Calu3 (cell line): ENCODE measurements at places on chromosomes 13 and 19. TPM values are rescaled to one million over a fixed set of nuclear protein-coding genes. Genes with fewer than 3 reads are reported as not detected.

- H3K36me3 ChIP-seq = no peaks in the 10 kb centered on the region
- H3K27me3 ChIP-seq = no peaks in the 10 kb centered on the region
- H3K4me1 ChIP-seq = peaks cover 8% of the 10 kb centered on the region
- no peak overlapping the region for H3K4me3 ChIP-seq
These were observed 316.2 kb downstream of the ENOX1 start for GRCh38 chr13:43470610-43471009.

DNA sequence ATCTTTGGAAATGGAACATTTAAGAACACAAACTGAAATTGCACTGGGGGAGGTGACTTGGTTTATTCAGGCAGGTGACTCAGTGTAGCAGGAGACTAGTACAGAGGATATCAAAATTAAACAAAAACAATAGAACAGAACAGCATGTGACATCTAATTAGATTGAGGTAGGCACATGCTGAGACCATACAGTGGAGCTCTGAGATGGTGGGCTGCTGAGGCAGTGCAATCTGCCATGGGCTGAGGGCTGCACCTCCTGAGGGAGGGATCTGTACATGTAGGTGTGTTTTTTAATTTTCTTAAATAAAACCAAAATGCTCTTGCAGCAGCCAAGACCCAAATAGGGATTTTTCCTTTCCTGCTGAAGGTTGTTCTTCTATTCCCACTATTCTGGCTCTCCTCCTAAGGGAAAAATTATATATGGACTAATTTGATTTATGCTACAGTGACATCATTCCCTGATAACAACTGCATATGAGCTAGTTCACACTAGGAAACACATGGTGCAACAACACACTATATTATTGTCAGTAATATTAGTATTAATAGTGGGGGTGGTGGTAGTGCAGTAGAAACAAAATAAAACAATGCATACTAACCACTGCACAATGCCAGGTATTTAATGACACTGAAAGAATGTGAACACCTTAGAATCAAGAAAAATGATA lies 48.0 kb downstream of the LNX2 start:
- H3K36me3 ChIP-seq = no peaks in the 10 kb centered on the region
- no peak for DNase-seq
- H3K27ac ChIP-seq = peak overlapping the region; percentile 88
- H3K4me1 ChIP-seq = peaks cover 21% of the 10 kb centered on the region
- no peak overlapping the region for H3K4me3 ChIP-seq

DNA sequence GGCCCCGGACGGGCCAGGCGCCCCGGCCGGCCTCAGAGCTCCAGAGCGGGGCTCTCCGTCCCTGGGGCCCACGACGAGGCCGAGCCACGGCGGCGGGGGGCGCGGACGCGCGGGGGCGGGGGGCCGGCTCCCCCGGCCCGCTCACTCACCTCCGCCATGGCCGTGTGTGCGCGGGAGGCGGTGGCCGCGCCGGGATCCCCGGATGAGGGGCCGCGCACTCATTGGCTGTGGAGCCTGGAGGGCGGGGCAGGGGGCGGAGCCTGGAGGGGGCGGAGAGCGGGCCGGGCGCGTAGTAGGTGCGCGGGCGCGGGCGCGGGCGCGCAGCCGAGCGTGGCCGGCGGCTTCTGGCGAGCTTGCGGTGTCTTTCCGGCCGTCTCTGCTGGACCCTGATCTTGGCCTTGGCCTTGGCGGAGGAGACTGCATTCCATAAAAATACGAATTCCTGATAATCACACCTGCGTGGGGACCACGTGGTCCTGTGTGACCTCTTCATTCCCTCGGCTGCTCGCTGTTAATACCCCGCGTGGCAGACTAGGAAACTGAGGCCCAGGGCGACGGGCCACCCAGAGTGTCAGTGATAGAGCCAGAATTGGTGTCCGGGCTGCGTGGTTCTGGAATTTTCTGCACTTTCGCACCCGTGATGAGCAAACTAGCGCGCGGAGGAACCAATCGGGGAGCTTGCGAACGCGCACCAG lies at the start of gene MIER2:
Gene MIER2, minus strand, starts transcription at position 172 of the 695 bp plus-strand sequence. Its CDS starts 14 bp downstream, at position 158.
- H3K4me3 ChIP-seq = peak within 1 kb of the TSS; percentile 68
- H3K4me1 ChIP-seq = peaks cover 31% of the 10 kb centered on the region
- DNase-seq = peak; percentile 92
- no peaks in the 10 kb centered on the region for H3K27me3 ChIP-seq
- H3K27ac ChIP-seq = peak within 1 kb of the TSS; percentile 16

GRCh38 chr13:53052675-53053074 lies 24.1 kb downstream of the OLFM4 start:
- no peaks in the 10 kb centered on the region for H3K27me3 ChIP-seq
- DNase-seq = no peak
- H3K36me3 ChIP-seq = no peaks in the 10 kb centered on the region
- no peaks in the 10 kb centered on the region for H3K4me1 ChIP-seq
- H3K4me3 ChIP-seq = no peak overlapping the region
- no peak overlapping the region for H3K27ac ChIP-seq

- DNase-seq = no peak
- H3K4me1 ChIP-seq = no peaks in the 10 kb centered on the region
- no peak overlapping the region for H3K4me3 ChIP-seq
- H3K36me3 ChIP-seq = no peaks in the 10 kb centered on the region
- no peak overlapping the region for H3K27ac ChIP-seq
These were observed 19.7 kb downstream of the SCEL start for GRCh38 chr13:77555246-77555645.

Gene SGCG
- total RNA-seq = not detected in 2 replicates

GRCh38 chr19:31969016-31969415 lies 376.4 kb upstream of the ZNF507 start:
- no peak overlapping the region for H3K27ac ChIP-seq
- H3K4me3 ChIP-seq = no peak overlapping the region
- DNase-seq = no peak
- no peaks in the 10 kb centered on the region for H3K36me3 ChIP-seq

Gene KIR2DL4
- total RNA-seq = not detected in 2 replicates

DNA sequence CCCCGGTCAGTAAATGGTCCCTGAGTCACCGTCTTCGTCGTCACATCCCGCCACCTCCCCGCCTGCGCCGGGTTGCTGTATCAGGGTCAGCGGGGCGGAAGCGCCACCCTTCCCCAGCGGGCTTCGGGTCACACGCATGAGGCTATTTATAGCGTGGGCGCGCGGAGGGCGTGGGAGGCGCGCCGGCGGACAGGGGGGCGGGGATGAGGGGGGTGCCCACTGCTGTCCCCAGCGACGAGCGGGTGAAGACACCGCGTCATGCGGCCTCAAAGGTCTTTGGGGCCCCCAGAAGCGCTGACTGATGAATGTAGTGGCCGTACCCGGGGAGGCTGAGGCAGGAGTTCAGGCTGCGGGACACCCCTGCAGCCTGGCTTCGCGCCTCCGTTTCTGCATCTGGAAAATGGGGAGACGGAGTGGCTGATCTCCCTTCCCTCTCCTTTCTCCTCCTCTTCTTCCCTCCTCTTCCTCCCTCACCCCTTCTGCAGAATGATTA lies 7.9 kb downstream of the UNC13A start:
- peaks cover 3% of the 10 kb centered on the region for H3K36me3 ChIP-seq
- peaks cover 81% of the 10 kb centered on the region for H3K27me3 ChIP-seq
- H3K27ac ChIP-seq = peak overlapping the region; percentile 5
- peak; percentile 60 for DNase-seq

- peak; percentile 82 for DNase-seq
- peaks cover 70% of the 10 kb centered on the region for H3K27me3 ChIP-seq
- no peaks in the 10 kb centered on the region for H3K36me3 ChIP-seq
- H3K4me3 ChIP-seq = no peak overlapping the region
- no peak overlapping the region for H3K27ac ChIP-seq
- H3K4me1 ChIP-seq = no peaks in the 10 kb centered on the region
These were observed 23.3 kb downstream of the LYPD4 start for GRCh38 chr19:41821003-41821735.

GRCh38 chr13:98389319-98389718 lies 187.6 kb downstream of the STK24 start:
- H3K36me3 ChIP-seq = peaks cover 4% of the 10 kb centered on the region
- H3K4me1 ChIP-seq = no peaks in the 10 kb centered on the region
- no peaks in the 10 kb centered on the region for H3K27me3 ChIP-seq
- no peak overlapping the region for H3K27ac ChIP-seq
- H3K4me3 ChIP-seq = no peak overlapping the region

Gene SLC25A42
- 5.7 and 7.1 TPM in 2 replicates for total RNA-seq

DNA sequence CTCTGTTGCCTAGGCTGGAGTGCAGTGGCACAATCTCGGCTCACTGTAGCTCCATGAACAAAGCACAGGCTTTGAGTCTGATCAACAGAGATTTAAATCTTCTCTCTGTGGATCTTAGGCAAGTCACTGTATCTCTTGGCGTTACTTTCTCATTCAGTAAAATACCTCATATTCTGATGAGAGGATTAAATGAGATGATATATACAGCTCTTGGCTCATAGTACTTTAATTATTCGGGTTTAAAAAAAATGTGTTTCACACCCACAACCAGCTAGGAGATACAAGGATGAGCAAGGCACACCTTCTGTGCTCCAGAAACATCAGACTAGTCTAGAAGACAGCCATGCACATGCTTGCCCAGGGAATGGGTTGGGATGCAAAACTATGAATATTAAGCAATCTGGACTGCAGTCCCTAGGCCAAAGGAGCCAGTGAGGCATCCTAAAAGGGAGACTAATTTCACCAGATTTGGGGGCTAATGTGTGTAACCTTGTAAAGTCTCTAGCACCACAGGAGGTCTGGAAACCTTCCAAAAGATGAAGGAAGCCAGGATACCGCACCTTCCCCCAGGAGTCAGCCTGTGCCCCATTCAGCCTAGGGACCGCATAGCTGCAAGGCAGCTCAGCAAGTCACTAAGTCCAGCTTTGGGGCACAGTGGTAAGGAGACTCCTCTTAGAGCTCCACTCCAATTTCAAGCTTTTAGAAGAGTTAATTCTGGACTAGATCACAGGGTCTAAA lies 2.5 kb downstream of the VPS36 start:
- H3K4me1 ChIP-seq = peaks cover 10% of the 10 kb centered on the region
- no peaks in the 10 kb centered on the region for H3K27me3 ChIP-seq
- H3K36me3 ChIP-seq = peaks cover 17% of the 10 kb centered on the region
- no peak for DNase-seq

GRCh38 chr13:34462843-34463242 lies 479.2 kb upstream of the NBEA start:
- no peaks in the 10 kb centered on the region for H3K36me3 ChIP-seq
- no peak overlapping the region for H3K4me3 ChIP-seq
- no peaks in the 10 kb centered on the region for H3K27me3 ChIP-seq
- H3K27ac ChIP-seq = peak overlapping the region; percentile 58

GRCh38 chr13:48110132-48110868 lies 15.4 kb upstream of the MED4 start:
- no peak for DNase-seq
- H3K4me1 ChIP-seq = peaks cover 31% of the 10 kb centered on the region
- no peaks in the 10 kb centered on the region for H3K36me3 ChIP-seq
- no peak overlapping the region for H3K4me3 ChIP-seq
- H3K27me3 ChIP-seq = no peaks in the 10 kb centered on the region
- H3K27ac ChIP-seq = no peak overlapping the region

- peaks cover 20% of the 10 kb centered on the region for H3K36me3 ChIP-seq
- no peak for DNase-seq
- no peaks in the 10 kb centered on the region for H3K4me1 ChIP-seq
- no peak overlapping the region for H3K27ac ChIP-seq
These were observed 12.2 kb downstream of the PRKCSH start for GRCh38 chr19:11447347-11448262.

DNA sequence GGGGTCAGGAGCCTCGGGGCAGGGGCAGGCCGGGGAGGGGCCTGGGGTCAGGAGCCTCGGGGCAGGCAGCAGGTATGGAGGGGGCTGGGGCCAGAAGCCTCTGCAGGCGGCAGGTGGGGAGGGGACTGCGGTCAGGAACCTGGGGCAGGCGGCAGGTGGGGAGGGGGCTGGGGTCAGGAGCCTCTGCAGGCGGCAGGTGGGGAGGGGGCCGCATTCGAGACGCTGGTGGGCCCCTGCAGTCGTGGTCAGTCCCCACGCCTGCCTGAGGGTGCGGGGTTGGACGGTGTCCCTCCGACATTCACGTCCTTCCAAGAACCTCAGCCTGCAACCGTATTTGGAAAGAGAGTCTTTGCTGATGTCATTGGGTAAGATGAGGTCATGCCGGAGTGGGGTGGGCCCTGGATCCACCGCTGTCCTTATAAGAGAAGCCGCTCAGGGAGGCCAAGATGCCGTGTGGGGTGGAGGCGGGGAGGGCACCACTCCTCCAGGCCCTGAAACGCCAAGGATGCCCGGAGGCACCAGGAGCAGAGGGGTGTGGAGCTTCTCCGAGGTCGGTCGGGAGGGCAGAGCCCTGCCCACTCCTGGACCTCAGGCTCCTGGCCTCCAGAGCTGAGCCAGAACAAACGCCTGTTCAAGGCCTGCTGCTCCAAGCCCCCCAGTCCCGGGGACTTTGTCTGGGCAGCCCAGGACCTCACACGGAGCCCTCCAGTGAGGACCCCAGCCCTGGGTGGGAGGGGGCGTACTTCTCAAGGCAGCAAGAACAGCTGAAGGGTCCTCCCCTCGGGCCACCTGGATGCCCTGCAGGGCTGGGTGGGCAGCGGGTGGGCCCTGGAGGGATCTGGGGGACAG lies 30.1 kb downstream of the PIP5K1C start:
- no peaks in the 10 kb centered on the region for H3K36me3 ChIP-seq
- H3K27me3 ChIP-seq = no peaks in the 10 kb centered on the region
- DNase-seq = no peak
- no peak overlapping the region for H3K4me3 ChIP-seq

DNA sequence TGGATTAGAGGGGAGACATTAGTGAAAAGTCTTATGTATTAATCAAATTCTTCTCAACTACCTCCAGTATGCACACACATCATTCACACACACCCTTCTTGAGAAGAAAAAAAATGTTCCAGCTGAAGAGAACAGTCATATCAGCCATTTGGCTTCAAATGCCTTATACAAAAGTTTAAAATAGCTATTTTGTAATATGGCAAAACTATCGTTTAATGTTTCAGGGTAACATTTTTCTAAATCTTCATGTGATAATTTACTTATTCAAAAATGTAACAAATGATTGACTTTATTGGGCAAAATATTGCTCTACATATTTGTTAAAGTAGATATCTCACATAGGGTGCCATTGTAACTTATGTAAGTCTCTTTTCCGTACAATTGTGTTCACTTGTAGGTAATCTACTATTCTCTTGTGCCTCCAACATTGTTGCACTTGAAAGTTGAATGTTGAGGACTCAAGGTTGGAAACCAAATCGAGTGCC lies 13.6 kb downstream of the ZIC2 start:
- H3K27me3 ChIP-seq = no peaks in the 10 kb centered on the region
- no peak overlapping the region for H3K27ac ChIP-seq
- DNase-seq = no peak
- H3K4me1 ChIP-seq = peaks cover 7% of the 10 kb centered on the region
- H3K4me3 ChIP-seq = no peak overlapping the region
- no peaks in the 10 kb centered on the region for H3K36me3 ChIP-seq

Gene ZSCAN4
- total RNA-seq = not detected in 2 replicates

DNA sequence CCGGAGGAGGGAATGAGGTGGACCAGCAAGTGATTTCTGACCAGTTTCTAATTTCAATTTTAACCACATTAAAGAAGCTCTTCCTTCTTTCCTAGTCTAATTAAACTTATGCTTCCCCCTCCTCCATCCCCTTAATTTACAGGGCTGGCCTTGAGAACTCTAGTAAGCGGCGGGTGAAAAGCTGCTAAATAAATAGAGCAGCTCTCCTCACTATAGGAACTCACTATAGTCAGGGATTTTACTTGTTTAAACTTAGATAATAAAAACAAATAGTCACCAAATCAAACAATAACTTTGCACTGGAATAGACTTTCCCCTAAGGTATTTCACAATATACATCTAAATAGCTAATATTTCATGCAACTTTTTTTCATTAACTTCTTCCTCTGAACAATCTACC lies 1838.2 kb upstream of the PRR20A start:
- H3K27me3 ChIP-seq = no peaks in the 10 kb centered on the region
- H3K4me1 ChIP-seq = no peaks in the 10 kb centered on the region
- H3K4me3 ChIP-seq = no peak overlapping the region
